ENCODE measurements at places on chromosomes 5 and 9.

DNA sequence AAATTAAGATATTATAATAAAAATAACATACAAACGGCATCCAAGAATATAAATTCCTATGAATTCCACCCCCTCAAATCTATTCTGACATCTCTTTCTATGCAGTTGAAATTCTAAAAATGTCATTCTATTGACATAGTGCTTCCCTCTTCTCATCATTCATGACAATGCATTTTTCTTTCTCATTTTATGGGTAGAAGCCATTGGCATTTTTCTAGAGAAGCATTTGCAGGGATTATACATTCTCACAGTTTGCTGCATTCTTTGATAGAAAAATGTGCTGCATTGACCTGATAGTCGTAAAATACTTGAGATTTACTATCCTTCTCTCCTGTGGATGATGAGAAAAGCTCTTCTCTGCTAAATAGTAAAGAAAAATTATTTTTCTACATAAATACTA, 760.9 kb upstream of the ACO1 start:
- no peak for DNase-seq

GRCh38 chr5:73801686-73802085, 175.7 kb downstream of the ARHGEF28 start:
- no peak for DNase-seq

DNA sequence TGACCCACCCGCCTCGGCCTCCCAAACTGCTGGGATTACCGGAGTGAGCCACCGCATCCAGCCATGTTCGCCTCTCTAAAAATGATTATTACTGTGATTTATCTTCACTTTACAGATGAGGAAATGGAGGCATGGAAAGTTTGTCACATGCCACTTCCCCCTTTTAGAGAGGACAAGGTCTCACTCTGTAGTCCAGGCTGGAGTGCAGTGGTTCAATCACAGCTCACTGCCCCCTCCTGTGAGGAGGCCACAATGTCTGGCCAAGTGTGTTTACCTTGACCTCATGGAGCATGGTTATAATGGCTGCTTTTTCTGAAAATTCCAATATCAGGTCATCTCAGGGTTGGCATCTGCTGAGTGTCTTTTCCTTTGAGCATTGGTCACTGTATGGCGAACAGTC, 6.7 kb downstream of the PRRT1B start:
- DNase-seq = no peak

- DNase-seq = no peak
Observed at GRCh38 chr9:121763131-121763530, 111.7 kb downstream of the DAB2IP start.

- DNase-seq = no peak
Observed at GRCh38 chr9:23563517-23563916, 262.5 kb downstream of the ELAVL2 start.

GRCh38 chr5:167716126-167716775, 575.2 kb upstream of the WWC1 start:
- DNase-seq = no peak

- DNase-seq = no peak
Observed at GRCh38 chr5:128681096-128681495, 143.1 kb upstream of the FBN2 start.

DNA sequence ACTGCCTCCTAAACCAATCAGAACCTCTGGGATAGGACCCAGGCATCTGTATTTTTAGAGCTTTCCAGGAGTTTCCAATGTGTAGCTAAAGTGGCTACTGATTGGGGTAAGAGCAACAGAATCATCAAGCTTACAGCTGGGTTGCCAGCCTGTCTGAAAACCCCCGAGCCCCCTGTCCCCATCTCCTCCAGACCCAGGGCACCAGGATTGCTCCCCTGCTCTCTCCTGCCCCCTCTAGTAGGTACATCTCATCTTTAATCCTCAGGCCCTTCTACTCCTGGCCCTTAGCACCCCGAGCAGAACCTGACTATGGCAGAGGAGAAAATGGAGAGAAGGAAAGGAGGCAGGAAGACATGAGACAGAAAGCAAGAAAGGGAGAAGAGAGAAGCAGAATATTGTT, 204.9 kb downstream of the GABBR2 start:
- no peak for DNase-seq

DNA sequence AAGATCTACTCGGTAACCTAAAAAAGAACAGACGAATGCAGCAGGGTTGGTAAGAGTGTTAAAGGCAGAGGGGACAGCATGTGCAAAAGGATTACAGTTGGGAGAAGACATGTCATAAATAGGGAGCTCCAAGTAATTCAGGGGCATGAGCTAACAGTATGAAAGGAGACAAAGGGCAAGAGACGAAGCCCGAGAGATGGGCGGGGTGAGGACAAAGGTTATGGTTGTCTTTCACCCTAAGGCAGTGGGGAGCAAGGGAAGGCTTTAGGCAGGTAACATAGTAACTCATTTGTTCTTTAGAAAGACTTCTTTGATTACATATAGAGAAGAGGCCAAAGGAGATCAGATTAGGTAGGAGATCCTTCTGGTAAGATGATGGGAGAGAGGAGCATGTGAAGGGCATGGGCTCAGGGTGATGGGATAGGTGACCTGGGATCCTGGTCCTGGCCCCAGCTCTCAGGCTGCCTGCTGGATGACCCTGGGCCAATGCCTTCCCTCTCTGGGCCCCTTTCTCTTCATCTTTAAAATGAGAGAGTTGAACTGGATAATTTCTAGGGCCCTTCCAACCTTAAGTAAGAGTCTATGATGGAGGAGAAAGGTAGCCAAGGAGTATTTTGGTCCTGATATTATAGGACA, 19.5 kb downstream of the MORN5 start:
- no peak for DNase-seq

DNA sequence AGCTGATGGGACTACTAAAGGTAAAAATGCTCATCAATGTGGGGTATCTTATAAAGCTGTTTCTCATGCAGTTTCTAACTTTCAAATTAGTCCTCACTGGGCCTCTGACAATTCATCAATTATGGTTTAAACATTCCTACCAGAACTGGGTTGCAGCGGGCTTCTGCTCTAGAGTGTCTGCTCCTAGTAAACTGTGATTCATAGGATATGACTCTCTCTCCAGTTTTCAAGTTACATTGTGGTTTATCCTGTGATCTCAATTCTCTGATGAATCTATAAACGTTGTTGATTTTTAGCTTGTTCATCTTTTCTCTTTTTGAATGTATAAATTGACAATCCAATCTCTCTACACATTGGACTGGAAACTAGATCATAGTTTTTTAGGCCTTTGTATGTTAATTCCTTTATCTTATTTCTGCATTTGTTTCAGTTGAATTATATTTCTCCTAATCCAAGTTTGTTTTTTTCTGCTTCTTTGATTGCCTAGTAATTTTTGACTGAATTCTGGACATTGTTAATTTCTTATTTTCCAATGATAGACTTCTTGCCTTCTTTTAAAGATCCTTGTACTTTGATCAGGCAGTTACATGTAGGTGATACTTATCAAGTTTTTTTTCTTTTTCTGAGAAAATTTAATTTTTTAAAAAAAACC, 822.6 kb downstream of the TLE1 start:
- DNase-seq = no peak

DNA sequence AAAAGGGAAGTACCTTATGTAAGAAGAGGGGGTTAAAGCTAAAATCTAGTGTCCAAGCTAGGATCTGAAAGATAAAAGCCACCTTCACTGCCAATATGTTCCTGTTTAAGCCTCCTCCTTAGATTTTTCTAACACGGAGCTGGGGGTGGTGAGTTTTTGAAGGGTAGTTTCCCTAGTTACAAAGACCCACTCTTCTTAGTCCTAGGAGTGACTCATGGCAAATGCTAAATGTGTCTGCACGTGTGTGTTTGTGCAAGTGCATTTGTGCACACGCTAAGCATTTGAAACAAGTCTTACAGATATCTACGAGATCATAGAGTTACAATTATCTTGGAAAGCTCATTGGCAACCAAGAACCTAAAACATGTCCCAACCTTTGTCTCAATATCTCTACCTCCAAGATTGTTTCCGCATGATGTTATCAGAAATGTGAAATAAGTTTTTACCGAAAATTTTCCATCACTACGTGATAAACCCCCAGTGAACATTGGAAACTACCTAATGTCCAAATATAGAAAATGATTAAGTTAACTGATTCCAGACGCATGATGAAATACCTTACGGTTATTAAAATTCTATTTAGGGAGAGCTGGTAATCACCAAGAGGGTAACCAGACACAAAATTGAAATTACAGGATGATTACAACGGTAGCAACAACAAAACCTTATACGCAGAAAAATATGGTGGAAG, 78.0 kb upstream of the HRH2 start:
- no peak for DNase-seq

- DNase-seq = no peak
Observed at GRCh38 chr9:78938821-78939220, 632.9 kb upstream of the TLE4 start.

GRCh38 chr9:785997-786396, 55.5 kb upstream of the DMRT1 start:
- no peak for DNase-seq

DNA sequence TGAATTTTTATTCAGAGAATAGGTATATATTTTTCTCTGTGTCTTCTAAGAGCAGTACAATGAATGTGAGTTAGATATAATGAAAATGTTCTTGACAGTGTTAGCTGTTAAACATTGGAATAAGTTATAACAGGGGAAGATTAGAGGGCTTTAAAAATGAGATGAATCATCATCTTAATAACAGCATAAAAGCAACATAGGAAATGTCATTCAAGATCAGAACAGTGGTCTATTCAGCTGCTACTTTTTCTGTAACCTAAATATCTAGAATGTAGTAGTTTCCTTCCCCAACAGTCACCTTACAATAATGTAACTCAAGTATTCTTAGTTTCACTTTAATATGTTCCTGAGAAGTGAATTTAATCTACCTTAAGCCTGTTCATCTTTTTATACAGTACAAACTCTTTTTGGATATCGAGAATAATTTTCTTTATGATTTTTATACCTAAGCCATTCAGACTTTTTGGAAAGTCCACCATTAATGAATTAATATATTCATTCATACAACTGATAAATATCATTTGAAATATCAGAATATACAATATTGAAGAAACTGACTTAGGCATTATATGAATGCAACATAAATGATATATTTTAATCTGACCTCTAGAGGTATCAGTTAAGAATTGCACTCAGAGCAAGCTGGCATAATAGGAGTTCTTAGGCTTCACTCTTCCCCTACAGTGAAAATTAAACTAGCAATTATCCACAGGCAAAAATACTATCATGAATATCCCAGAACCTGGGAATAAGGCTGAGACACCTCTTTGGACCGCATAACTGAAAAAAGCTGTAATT, 66.1 kb upstream of the EDIL3 start:
- no peak for DNase-seq

DNA sequence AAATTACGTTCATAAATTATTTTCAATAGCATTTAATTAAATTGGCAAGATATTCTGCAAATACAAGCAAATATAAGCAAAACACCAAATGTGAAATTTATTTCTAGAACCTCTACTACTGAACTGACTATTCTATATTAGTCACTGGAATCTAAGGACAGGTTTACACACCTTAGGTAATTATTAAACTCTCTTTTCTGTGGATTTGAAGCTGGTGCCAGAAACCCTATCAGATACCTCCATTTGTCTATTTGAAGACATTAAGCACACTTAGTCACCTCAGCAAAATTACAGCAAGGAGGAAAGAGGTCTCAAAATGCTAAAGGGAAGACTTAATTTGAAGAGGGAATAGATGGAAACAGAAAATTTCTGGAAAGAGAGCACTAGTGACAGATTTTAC, 83.4 kb downstream of the CPLANE1 start:
- DNase-seq = no peak

- no peak for DNase-seq
Observed at GRCh38 chr5:148364343-148364742, 19.4 kb upstream of the FBXO38 start.

DNA sequence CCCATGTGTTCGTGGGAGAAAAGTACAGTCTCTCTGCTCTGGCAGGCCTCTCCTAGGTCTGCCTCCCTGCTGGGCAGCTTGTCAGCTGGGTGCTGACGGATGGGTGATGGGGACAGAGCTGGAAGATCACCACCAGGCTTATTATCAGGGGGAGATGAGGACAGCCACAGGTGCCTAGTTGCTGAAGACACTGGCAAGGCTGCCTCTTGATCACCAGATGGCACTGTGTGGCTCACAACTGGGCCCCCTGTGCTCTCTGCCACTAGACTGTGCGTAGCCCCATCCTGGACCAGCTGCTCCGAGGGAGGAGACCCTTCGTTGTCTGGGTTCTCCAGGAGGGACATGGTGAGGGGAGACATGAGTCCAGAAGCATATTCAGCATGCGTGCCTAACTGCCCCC, 73.0 kb downstream of the KIF24 start:
- DNase-seq = no peak

DNA sequence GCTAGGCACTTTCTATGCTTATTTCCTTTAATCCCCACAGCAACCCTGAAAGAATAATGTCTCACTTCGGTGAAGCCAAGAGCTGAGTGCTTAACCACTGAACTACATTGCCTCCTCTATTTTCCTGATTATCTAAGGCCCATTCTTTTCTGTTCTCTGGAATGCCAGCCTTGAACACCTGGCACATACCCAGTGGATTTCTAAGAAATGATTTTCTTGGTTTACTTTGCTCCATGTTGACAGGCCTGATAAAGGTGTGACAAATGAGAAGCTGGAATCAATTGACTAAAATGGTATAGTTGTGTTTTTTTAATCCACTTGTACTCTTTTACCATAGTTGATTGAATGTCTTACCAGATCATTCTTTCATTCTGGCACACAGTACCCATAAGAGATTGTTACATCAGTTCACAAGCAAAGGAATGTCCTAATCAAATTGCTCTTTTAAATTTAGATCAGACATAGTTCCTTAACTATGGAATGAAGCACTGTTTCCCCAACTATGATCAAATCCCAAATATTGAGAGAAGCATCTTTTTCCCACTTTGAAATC, 9.0 kb upstream of the ENC1 start:
- no peak for DNase-seq

GRCh38 chr5:158100373-158100888, 241.5 kb upstream of the CLINT1 start:
- no peak for DNase-seq

DNA sequence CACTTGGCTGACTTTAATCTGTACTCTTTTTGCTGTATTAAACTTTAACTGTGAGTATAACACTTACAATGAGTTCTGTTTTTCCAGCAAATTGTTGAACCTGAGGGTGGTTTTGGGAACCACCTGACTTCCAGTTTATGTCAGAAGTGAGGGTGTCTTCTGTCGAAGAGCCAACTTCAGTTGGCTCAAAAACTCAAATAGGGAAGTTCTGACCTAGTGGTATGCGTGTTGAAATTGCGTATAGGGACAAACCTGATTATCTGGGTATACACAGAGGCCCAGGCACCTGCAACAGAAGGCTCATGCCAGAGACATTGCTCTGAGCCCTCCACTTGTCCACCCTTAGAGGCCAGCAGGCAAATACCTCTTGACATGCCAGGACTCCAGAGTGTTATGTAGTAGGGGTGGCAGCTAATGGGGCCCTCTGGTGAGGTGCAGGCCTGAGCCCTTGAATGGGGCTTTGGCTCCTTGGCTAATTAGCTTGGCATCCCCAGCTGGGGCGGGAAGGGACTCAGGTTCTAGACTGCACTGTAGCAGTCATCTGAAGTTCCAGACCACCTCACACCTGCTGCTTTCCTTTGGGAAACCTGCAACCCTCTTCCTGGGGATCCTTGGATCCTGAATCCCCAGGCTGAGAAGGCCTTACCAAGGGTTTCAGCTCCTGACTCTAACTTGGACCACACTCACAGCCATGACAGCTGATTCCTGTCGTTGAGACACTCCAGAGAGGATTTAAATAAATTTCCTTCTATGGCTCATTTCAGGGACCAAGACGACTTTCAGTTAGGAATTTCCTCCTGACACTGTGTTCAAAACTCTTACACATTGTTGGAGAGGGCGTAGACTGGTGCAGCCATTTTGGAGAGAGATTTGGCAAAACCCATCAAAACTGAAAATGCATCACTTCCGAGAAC, 189.6 kb downstream of the HSPA4 start:
- DNase-seq = no peak

- DNase-seq = no peak
Observed at GRCh38 chr9:79572032-79572607, 355 bp downstream of the TLE4 start.
